ENCODE measurements at places on chromosomes 2 and 18. TPM values are rescaled to one million over a fixed set of nuclear protein-coding genes. Genes with fewer than 3 reads are reported as not detected.

Gene SNTG2
- not detected for total RNA-seq

GRCh38 chr2:43832457-43832856 is 6.2 kb downstream of the ABCG5 start:
- no peak for DNase-seq
- no peaks in the 10 kb centered on the region for H3K27me3 ChIP-seq
- no peak overlapping the region for H3K4me3 ChIP-seq

GRCh38 chr2:55111570-55112228 is 61.4 kb upstream of the RTN4 start:
- H3K27me3 ChIP-seq = no peaks in the 10 kb centered on the region
- no peak overlapping the region for H3K4me3 ChIP-seq
- peak overlapping the region; percentile 85 for H3K27ac ChIP-seq
- no peaks in the 10 kb centered on the region for H3K36me3 ChIP-seq
- H3K4me1 ChIP-seq = peaks cover 71% of the 10 kb centered on the region

DNA sequence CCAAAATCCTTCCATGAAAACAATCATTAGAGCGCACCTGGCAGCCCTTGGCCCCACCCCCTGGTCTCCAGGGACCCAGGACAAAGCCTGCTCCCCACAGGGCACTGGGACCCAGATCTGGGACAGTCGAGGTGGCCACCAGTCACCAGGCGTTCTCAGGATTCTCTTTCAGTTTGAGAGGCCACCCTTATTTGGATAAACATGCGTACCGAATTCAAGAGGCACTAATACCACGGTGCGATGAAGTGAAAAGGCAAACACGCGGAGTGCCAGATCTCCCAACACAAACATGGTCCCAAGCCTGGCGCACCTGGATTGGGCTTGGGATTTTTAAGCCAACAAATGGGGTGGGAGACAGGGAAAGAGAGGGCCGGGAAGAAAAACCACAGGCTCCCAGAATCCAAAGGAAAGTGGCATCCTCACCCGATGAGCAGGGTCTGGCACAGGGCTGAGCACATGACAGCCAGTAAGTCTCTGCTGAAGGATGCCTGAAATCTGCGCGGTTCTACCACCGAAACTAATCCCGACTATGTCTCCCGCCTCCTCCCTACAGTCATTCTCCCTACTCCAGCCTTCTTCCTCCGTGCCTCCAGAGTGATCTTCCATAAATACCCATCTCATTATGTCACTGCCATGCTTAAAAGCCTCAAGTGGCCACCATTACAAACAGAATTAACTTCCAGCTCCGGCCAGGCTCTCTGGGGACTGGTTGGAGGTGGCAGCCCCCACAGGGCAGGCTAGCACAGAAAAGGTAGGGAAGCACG is 60.9 kb upstream of the KLHL29 start:
- H3K27ac ChIP-seq = no peak overlapping the region
- no peak for DNase-seq
- H3K4me3 ChIP-seq = no peak overlapping the region
- H3K4me1 ChIP-seq = no peaks in the 10 kb centered on the region
- no peaks in the 10 kb centered on the region for H3K36me3 ChIP-seq

DNA sequence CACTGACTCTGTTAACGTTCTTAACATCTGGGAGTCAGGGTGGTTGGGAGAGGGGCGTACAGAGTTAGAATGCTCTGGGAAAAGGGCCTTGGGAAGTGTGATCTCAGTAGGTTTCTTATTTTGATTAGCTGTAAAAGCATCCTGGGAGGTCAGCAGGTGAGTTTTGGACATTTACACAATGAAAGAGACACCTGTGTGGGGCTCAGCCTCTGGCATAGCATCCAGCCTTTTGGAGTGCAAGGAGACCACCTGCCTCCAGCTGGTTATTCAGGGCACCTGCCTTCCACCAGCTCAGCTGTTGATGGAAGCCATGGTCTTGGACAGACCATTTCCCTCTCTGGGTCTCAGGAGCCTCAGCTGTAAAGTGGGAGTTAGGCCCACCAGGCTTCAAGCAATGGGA is 49.7 kb downstream of the ACAA2 start:
- H3K36me3 ChIP-seq = no peaks in the 10 kb centered on the region
- H3K27ac ChIP-seq = peak overlapping the region; percentile 39
- no peaks in the 10 kb centered on the region for H3K27me3 ChIP-seq
- no peak for DNase-seq

DNA sequence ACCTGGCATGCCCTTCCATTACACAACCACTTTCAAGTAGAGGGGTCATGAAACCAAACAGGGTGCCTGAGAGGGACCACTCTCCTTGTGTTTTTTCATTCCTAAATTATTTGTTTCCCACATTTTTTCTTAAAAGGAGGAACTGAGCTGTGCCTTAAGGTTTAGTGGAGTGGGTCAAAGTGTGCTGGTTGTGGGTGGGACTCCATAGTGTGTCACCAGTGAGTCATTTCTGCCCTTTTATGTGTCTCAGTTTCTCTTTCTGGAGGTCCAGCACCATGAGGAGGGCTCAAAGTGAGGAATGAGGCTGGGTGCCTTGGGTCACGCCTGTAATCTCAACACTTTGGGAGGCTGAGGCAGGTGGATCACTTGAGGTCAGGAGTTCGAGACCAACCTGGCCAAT is 37.8 kb downstream of the COMMD1 start:
- H3K27ac ChIP-seq = no peak overlapping the region
- no peaks in the 10 kb centered on the region for H3K27me3 ChIP-seq
- no peaks in the 10 kb centered on the region for H3K36me3 ChIP-seq
- peaks cover 48% of the 10 kb centered on the region for H3K4me1 ChIP-seq

DNA sequence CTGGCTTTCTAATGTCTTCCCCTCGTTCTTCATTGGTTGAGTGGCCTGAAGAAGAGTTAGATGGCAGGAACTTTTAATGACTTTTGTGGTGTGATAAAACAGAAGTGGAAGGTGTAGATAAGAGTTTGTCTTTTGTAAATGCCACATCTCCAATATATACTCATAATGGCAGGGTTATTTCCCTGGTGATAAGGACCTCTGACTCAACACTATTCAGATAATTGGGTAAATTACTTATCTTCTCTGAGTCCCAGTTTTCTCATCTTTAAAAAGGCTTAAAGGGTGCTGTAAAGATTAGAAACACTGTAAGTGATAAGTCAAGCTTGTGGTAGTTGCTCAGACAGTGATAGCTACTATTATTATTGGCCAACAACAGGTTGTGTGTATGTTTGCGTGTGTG is 9.5 kb downstream of the KLHL14 start:
- no peaks in the 10 kb centered on the region for H3K27me3 ChIP-seq
- DNase-seq = no peak
- H3K27ac ChIP-seq = no peak overlapping the region
- no peak overlapping the region for H3K4me3 ChIP-seq
- no peaks in the 10 kb centered on the region for H3K4me1 ChIP-seq

Gene SCYGR2
- not detected for total RNA-seq

GRCh38 chr18:75255094-75255493 is 44.5 kb downstream of the TSHZ1 start:
- no peak overlapping the region for H3K27ac ChIP-seq
- DNase-seq = no peak
- no peaks in the 10 kb centered on the region for H3K27me3 ChIP-seq
- H3K4me1 ChIP-seq = no peaks in the 10 kb centered on the region
- no peaks in the 10 kb centered on the region for H3K36me3 ChIP-seq

DNA sequence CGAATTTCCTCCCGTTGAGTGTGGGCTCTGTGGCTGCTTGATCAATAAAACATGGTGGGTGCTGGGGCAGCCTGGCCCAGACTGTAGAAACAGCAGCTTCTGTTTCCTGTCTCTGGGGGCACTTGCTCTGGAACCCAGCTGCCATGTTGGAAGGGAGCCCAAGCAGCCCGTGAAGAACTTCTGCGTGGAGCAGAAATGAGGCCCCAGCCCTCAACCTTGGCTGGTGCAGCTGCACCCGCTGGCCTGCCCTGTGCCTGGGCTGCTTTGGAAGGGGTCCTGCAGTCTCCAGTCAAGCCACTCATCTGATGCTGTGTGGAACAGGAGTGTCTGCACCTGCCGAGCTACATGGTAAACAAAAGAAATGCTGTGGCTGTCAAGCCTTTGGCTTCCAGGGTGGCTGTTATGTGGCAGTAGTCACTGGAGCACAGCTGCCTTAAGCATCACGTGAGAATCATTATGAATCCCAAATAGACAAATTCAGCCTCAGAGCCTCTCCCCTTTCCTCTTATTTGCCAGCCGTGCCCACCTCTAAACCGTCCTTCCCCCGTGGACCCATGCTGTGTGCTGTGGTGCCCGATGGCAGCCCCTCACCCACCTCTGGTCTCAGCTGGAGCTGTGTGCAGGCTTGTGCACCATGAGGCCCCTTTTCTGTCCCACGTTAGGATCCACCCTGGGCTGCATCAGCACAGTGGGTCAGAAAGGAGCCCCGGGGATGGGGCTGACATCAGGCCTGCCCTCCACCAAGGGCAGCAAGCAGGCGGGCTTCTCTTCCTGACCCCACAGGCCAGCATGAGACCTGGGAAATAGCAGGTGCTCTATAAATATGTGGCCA is 134.0 kb upstream of the HDAC4 start:
- no peaks in the 10 kb centered on the region for H3K36me3 ChIP-seq
- H3K27ac ChIP-seq = no peak overlapping the region
- no peaks in the 10 kb centered on the region for H3K4me1 ChIP-seq

GRCh38 chr2:65403529-65403915 is 28.9 kb downstream of the SPRED2 start:
- H3K27me3 ChIP-seq = no peaks in the 10 kb centered on the region
- H3K4me1 ChIP-seq = peaks cover 33% of the 10 kb centered on the region
- no peak overlapping the region for H3K27ac ChIP-seq
- no peak overlapping the region for H3K4me3 ChIP-seq

Gene TSPYL6
- not detected for total RNA-seq

GRCh38 chr18:57794951-57795728 is 8.0 kb downstream of the ATP8B1 start:
- H3K27ac ChIP-seq = no peak overlapping the region
- no peaks in the 10 kb centered on the region for H3K27me3 ChIP-seq
- no peak for DNase-seq

DNA sequence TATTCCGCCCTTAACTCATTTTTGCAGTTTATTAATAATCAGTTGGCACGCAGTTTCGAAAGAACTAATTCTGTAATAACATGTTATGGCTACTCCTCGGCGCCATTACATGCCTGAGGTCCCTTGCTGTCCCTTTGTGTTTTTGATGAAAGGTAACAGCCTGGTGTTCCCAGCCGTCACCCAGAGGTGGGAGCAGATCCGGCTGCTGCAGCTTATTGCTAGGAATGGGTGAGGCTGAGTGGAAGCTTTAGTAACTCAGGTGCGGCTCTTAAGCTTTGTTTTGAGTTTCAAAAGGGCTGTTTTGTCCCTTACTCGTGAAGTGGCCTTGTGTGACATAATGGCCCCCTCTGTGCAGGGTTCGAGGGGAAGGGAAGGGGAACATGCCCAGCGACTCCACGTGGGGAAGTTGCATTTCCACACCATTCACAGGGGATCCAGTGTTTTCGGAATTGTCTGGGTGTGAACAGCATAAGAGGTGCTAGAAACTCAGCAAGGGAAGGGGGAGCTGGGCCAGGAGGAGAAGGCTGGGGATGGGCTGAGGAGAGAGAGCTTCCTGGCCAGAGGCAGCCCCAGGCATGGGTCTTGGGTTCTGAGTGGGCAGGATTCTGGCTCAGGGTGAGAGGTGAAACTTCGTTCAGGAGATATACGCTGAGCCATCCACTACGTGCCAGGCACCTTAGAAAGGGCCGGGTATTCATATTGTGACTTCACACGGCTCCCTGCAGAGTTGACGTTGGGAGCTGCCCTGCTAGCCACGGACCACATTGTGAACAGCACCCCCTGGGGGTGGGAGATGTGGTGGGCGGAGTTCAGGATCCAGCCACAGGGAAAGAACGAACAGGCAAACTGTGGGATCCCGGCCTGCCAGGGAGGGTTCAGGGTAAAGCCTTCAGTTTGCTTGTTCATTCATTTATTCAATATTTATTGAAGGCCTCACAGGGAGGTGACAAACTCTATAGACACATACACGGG is 84.4 kb downstream of the TGOLN2 start:
- H3K4me3 ChIP-seq = no peak overlapping the region
- peaks cover under 1% of the 10 kb centered on the region for H3K4me1 ChIP-seq
- no peaks in the 10 kb centered on the region for H3K27me3 ChIP-seq
- H3K27ac ChIP-seq = no peak overlapping the region
- peak; percentile 68 for DNase-seq

GRCh38 chr2:205768815-205769494 is 86.7 kb downstream of the NRP2 start:
- DNase-seq = no peak
- no peaks in the 10 kb centered on the region for H3K36me3 ChIP-seq
- peaks cover 37% of the 10 kb centered on the region for H3K4me1 ChIP-seq
- H3K4me3 ChIP-seq = no peak overlapping the region

Gene FAM210A
- 17.1 TPM for total RNA-seq

Gene HOXD1
- not detected for total RNA-seq

DNA sequence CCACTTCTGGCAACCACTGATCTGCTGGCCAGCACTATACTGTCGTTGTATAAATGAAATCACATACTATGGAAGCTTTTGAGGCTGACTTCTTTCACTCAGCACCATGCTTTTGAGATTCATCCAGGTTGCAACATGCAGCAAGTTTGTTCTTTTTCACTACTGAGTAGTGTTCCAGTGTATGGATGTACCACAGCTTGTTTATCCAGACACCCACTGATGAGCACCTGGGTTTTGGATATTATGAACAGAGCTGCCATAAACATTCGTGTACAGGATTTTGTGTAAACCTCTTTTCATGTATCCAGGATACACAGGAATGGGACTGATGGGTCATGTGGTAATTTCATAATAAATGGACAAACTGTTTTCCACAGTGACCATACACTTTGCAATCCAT is 10.7 kb downstream of the ERCC3 start:
- DNase-seq = no peak
- no peaks in the 10 kb centered on the region for H3K27me3 ChIP-seq
- no peak overlapping the region for H3K27ac ChIP-seq
- H3K4me3 ChIP-seq = no peak overlapping the region
- H3K36me3 ChIP-seq = peaks cover 17% of the 10 kb centered on the region
- no peaks in the 10 kb centered on the region for H3K4me1 ChIP-seq

DNA sequence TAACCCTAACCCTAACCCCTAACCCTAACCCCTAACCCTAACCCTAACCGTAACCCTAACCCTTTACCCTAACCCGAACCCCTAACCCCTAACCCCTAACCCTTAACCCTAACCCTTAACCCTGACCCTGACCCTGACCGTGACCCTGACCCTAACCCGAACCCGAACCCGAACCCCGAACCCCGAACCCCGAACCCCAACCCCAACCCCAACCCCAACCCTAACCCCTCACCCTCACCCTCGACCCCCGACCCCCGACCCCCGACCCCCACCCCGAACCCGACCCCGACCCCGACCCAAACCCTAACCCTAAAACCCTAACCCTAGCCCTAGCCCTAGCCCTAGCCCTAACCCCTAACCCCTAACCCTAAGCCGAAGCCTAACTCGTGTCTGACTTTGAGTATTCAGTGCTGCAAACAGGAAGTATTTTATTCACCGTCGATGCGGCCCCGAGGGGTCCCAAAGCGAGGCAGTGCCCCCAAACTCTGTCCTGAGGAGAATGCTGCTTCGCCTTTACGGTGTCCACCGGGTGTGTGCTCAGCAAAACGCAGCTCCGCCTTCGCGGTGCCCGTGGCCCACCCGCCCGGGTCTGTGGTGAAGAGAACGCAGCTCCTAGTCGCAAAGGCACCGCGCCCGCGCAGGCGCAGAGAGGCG is 36.0 kb downstream of the FAM110C start:
- DNase-seq = no peak
- no peak overlapping the region for H3K27ac ChIP-seq
